Central memory CD8-positive, alpha-beta T cell (primary cell): ENCODE measurements at places on chromosomes 2 and 18.

DNA sequence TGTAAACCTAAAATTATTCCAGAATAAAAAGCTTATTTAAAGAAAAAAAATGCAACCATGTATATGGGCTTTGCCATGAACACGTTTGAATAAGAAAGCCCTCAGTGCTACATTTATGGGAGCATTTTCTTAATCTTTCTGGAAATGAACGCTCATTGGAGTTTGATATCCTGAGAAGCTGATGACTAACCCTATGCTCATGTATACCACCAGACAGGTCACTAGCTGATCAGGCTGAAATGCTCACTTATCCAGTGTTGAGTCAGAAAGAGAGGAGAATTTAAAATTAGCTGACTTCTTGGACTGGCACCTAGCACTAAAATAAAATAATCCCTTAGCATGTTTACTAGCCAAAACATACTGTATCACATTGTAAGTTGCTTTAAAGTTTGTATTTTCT lies 254.9 kb upstream of the SIX3 start:
- H3K27ac ChIP-seq = no peak overlapping the region
- peaks cover 3% of the 10 kb centered on the region for H3K36me3 ChIP-seq
- no peak overlapping the region for H3K4me3 ChIP-seq
- DNase-seq = no peak
- no peaks in the 10 kb centered on the region for H3K27me3 ChIP-seq

DNA sequence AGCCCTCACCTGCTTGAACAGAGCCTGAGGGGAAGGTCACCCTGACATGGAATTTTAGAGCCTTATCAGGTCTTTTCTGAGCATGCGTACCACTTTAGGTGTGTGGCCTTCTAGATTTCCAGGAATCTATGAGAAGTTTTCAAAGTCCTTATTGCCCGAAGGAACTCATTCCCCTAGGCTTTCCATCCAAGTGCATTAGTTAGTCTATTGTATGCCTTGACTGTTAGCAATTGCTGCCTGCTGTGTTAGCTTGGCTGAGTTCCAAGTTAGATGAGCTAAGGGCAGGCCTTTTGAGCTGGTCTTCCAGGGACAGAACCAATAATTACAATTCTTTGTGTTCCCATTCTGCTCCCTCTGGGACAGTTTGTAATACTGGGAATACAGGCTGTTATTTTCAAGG lies 30.8 kb upstream of the PUM2 start:
- no peak overlapping the region for H3K4me3 ChIP-seq
- no peak overlapping the region for H3K27ac ChIP-seq
- no peaks in the 10 kb centered on the region for H3K36me3 ChIP-seq

DNA sequence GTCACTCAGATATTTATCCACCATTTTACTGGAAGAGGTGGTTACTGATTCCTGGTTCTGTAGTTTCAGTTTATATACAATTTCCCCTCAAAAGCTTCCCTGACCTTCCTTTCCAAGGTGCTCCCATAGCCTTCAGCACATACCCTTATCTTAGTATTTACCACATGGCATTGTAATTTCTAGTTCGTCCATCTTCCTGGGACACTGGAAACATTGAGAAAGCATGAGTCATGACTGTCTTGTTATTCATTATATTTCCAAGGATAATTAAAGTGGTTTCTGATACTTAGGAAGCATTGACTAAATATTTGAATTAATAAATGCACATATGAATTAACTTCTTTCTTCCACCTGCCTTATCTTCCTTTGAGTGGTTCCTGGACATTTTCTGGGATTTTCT lies 203.8 kb downstream of the ETAA1 start:
- no peaks in the 10 kb centered on the region for H3K36me3 ChIP-seq
- H3K27ac ChIP-seq = no peak overlapping the region
- H3K27me3 ChIP-seq = no peaks in the 10 kb centered on the region
- no peaks in the 10 kb centered on the region for H3K4me1 ChIP-seq
- no peak overlapping the region for H3K4me3 ChIP-seq

- H3K4me1 ChIP-seq = peaks cover 16% of the 10 kb centered on the region
- no peak for DNase-seq
- peaks cover 6% of the 10 kb centered on the region for H3K36me3 ChIP-seq
Observed at GRCh38 chr2:46921676-46922448, 6.3 kb upstream of the MCFD2 start.

- no peak overlapping the region for H3K4me3 ChIP-seq
- no peak overlapping the region for H3K27ac ChIP-seq
- H3K36me3 ChIP-seq = peaks cover 7% of the 10 kb centered on the region
- no peak for DNase-seq
- H3K4me1 ChIP-seq = peaks cover 6% of the 10 kb centered on the region
- H3K27me3 ChIP-seq = no peaks in the 10 kb centered on the region
Observed at GRCh38 chr2:189442468-189442867, 1.2 kb downstream of the WDR75 start.

DNA sequence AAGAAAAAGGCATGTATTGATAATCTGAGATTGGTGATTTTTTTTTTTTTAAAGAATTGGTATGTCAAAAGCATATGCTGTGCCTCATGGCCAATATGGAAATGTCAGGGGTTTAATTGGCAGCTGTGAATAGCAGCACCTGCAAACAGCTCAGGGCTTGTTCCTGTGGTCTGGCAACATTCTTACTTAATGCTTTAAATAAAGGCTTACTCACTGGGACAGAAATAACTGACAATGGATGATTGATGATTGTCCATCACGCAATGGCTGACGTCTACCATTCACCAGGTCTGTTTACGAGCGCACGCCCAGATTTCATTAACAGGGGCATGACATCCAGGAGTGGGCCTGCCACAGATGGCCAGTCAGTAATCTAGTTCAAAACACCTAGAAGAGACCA lies 66.7 kb downstream of the ETAA1 start:
- no peak overlapping the region for H3K27ac ChIP-seq
- H3K36me3 ChIP-seq = no peaks in the 10 kb centered on the region
- peaks cover 7% of the 10 kb centered on the region for H3K27me3 ChIP-seq
- DNase-seq = no peak

- H3K27ac ChIP-seq = peak overlapping the region; percentile 39
- H3K36me3 ChIP-seq = peaks cover 3% of the 10 kb centered on the region
- no peak overlapping the region for H3K4me3 ChIP-seq
- no peaks in the 10 kb centered on the region for H3K27me3 ChIP-seq
Observed at GRCh38 chr2:102391565-102391964, 31.4 kb upstream of the IL18RAP start.

DNA sequence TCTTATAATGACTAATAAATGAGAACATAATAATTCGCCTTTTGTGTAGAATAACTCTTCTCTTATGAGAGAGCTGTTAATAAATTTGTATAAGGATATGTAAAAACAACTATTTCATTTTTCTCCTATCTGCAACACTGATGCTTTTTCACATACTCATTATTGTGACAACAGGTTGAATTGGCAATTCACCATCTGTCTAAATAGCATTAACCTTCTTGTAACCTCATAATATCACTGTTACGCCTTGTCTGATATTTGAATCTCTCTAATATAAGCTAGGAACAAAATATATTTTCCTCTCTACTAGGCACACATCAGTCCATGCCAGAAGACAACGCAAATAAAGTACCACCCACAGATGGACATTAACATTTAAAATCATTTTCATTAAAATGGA lies 938.9 kb downstream of the CPS1 start:
- no peak overlapping the region for H3K4me3 ChIP-seq
- H3K27ac ChIP-seq = no peak overlapping the region
- H3K36me3 ChIP-seq = no peaks in the 10 kb centered on the region

DNA sequence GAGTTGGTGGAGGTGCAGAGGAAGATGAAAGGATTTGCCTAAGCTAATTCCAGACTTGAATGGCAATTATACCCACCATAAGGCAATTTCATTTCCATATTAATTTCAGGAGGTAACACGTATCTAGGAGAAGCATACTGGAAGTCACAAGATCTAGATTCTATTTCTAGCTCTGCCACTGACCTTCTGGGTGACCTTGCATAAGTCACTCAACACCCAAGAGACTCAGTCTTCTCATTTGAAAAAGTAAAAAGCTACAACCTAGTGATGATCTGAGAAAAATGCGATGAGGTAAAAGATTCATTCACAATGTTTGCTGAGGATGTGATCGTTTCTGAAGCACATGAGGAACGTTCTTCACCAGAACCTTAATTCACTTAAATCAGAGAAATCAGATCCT lies 55.9 kb downstream of the GRB14 start:
- peaks cover 1% of the 10 kb centered on the region for H3K36me3 ChIP-seq
- H3K27me3 ChIP-seq = no peaks in the 10 kb centered on the region
- H3K4me3 ChIP-seq = no peak overlapping the region
- H3K27ac ChIP-seq = no peak overlapping the region

GRCh38 chr2:185998562-185999070 lies 260.0 kb downstream of the FSIP2 start:
- H3K27ac ChIP-seq = no peak overlapping the region
- no peaks in the 10 kb centered on the region for H3K36me3 ChIP-seq
- DNase-seq = no peak

- no peak overlapping the region for H3K27ac ChIP-seq
- no peak overlapping the region for H3K4me3 ChIP-seq
- no peaks in the 10 kb centered on the region for H3K27me3 ChIP-seq
- peaks cover 12% of the 10 kb centered on the region for H3K4me1 ChIP-seq
- no peak for DNase-seq
Observed at GRCh38 chr2:12302140-12302539, 414.6 kb upstream of the TRIB2 start.

- DNase-seq = no peak
- peaks cover 96% of the 10 kb centered on the region for H3K27me3 ChIP-seq
- H3K4me3 ChIP-seq = no peak overlapping the region
- H3K27ac ChIP-seq = no peak overlapping the region
- H3K36me3 ChIP-seq = peaks cover 19% of the 10 kb centered on the region
Observed at GRCh38 chr2:176114930-176115625, 1.5 kb upstream of the HOXD10 start.

- H3K27ac ChIP-seq = no peak overlapping the region
- H3K27me3 ChIP-seq = no peaks in the 10 kb centered on the region
- H3K36me3 ChIP-seq = no peaks in the 10 kb centered on the region
- no peak for DNase-seq
- no peak overlapping the region for H3K4me3 ChIP-seq
- no peaks in the 10 kb centered on the region for H3K4me1 ChIP-seq
Observed at GRCh38 chr2:5932556-5933469, 240.6 kb downstream of the SOX11 start.

DNA sequence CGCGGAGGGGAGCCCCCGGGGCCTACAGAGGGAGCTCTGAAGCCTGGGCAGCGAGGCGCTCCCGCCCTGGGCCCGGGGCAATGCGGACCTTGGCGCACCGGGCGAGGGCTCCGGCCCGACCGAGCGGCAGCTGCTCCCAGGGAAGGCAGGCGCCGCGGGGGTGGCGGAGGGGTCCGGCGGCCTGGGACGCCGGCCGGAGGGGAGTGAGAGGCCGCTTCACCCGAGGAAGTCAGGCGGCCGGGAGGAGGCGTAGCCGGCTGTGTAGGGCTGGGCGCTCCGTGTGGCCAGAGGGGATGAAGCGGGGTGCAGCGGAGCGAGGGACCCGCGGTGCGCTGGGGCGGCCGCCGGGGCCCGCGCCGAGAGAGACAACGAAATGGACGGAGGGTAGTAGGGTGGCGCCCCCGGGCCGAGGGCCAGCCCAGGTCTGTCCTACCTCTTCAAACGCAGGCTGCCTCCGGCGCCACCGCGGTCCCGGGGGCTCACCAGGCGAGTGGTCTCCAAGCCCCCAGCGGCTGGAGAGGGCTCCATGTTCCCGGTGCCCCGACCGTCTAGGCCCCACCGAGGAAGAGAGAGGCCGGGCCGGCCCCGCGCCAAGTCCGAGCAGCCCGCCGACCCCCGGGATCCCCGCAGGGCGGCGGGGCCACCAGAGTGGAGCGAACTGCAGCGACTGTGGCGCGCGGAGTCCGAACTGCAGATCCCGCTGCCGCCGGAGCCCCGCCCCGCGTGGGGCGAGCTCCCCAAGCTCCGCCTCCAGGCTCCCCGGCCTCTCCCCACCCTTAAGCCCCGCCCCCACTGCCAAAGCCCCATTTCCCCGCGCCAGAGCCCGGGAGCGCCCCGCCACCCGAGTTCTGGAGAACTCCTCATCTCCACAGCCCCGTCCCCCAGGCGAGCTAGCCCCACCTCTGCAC lies at the start of gene SLC30A3:
Gene SLC30A3 (minus strand): TSS at position 669 of the 908 bp plus-strand sequence. CDS start 141 bp downstream, at position 528.
- peak within 1 kb of the TSS; percentile 85 for H3K4me3 ChIP-seq
- H3K36me3 ChIP-seq = no peaks in the 10 kb centered on the region
- no peak for DNase-seq
- peaks cover 64% of the 10 kb centered on the region for H3K27me3 ChIP-seq
- H3K4me1 ChIP-seq = peaks cover 26% of the 10 kb centered on the region
- H3K27ac ChIP-seq = peak within 1 kb of the TSS; percentile 16

DNA sequence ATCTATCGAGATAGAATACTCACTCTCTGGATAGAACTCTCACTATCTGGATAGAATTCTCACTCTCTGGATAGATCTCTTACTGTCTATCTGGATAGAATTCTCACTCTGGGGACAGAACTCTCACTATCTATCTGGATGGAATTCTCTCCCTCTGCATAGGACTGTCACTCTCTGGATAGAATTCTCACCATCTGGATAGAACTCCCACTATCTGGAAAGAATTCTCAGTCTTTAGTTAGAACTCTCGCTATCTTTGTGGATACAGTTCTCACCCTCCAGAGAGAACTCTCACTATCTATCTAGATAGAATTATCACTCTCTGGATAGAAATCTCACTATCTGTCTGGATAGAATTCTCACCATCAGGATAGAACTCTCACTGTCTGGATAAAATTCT lies 16.5 kb downstream of the ABCG8 start:
- DNase-seq = no peak
- H3K27me3 ChIP-seq = peaks cover 90% of the 10 kb centered on the region
- no peak overlapping the region for H3K4me3 ChIP-seq
- no peak overlapping the region for H3K27ac ChIP-seq
